Activated CD4-positive, alpha-beta T cell treated with anti-CD3 and anti-CD28 coated beads, Interleukin-2, amount 50 U/mL, for 24 hours (primary cell): ENCODE measurements at places on chromosomes 1 and 21.

DNA sequence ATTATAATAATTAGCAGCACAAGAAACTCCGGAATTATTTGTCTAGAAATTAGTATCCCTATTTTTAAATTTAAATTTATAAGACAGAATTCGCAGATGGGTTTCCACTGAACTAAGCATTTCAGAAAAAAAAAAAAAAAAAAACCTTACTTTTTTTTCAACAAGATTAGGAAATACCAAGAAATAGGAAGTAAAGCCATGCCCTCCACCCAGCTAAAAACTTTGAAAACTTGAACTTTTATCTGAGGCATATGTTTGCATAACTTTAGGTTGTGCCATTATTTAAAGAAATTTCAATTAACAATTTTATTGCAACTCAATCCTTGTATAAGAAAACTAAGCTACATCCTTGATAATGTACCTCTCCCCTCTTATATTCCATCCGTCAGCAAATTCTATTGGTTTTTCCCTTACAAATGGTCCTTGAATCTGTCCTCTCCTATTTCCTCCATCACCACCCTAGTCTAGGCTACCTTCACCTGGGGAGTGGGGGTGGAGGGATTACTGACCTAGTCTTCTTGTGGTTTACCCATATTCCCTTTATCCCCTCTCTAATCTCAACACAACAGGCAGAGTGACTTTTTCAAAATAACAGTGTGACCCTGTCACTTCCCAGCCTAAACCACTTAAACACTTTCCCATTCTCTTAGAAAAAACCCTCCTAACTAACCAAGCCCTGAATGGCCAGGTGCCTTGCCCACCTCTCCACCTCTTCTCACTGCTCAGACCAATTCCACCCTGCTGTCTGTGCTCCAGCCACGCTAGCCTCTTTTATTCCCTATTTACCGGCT is 1.4 kb upstream of the EVI5 start:
- no peak for DNase-seq

DNA sequence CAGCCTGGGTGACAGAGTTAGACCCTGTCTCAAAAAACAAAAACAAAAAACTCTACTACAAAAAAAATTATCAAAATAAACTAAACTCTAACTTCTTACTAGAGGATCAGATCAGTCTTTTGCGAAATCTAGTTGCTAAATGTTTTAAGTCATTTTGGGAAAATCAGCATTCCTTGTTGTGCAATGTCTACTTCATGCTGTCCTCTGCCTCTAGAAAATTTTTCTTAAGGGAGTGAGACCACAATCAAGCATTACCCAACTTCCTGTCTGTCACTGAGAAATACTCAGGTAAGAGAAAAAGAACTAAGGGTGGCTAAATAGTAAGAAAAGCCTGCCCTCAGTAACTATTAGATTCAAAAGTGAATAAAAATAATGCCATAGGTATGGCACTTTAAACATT is 67.2 kb upstream of the FOXD3 start:
- no peak for DNase-seq

DNA sequence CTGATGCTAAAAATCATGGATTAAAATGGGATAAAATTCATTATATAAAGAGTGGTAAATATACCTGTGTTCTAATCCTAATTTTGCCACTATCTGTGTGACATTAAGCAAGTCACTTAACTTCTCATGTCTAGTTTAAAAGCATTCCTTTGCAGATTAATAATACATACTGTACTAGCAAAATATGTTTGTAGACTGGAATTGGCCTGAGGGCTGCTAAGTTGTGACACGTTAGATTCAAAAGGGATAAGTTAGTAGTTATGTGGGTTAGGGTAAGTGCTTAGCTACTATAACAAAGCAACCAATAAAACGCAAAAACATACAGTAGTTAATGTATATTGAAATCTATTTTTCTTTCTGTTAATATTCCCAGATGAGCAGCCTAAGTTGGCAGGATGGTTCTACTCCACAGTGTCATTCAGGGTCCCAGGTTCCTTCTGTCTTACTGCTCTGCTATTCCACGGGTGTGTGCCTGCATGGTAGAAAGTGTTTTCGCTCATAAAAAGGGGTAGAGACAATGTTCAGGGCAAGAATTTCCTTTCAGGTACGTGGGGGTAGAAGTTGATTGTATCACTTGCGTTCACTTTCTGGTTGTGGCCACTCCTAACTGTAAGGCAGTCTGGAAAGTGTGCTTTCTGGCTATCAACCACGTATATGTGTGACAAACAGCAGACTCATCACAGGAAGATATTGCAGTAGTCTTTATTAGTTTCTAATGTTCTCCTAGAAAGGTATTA is 239.8 kb downstream of the NFIA start:
- DNase-seq, result no peak

DNA sequence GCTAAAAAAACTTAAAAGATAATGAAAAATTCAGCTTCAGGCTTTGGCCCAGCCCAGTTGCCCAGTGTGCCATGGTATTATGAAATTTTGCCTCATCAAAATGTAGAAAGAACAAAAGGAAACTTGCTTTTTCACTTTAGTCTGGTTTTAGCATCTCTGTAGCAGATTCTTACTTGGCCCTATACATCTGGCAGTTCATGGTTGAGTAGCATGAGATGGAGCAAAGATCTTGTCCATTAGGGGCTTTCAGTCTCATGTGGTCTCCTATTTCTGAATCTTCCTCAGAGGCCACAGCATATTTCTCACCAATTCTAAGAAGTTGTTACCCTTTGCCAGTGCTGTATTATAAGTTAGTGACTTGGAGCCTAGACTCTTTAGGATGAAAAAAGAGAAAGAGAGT is 58.5 kb downstream of the ATP2B4 start:
- DNase-seq, result no peak

DNA sequence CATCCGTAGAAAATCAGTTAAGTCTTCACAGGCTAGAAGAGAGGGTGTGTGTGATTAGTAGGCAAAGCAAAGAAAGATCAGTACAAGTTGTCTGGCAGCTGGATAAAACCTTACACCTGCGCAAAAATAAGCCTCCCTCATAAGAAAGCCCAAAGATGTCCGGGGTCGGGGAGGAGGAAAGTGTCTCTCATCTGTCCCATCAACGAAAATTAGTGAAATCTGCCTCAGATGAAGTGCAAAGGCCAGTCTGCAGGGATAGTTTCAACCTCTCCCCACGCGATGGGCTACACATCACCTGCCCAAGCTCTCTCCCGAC is 333.9 kb downstream of the SRGAP2C start:
- no peak for DNase-seq

- no peak for DNase-seq
Observed at GRCh38 chr1:68129536-68130250, 79.3 kb upstream of the DIRAS3 start.

DNA sequence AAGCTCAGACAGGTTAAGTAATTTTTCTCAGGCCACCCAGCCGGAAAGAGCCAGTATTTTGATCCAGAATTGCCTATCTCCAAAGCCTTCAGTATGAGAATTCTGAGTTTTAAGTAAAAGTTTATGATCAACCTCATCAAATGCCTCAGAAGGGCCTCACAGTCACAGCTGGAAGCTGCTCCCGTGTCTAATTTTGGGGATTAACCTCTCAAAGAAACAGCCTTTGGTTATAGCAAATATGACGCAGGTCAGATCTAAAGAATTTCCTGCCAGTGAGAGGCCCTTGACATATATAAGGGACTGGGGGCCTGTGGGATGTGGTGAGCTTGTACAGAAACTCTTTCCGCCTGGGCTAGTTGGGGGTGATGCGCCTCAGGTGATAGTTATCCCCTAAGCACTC is 2.3 kb downstream of the EXTL1 start:
- DNase-seq, result no peak

DNA sequence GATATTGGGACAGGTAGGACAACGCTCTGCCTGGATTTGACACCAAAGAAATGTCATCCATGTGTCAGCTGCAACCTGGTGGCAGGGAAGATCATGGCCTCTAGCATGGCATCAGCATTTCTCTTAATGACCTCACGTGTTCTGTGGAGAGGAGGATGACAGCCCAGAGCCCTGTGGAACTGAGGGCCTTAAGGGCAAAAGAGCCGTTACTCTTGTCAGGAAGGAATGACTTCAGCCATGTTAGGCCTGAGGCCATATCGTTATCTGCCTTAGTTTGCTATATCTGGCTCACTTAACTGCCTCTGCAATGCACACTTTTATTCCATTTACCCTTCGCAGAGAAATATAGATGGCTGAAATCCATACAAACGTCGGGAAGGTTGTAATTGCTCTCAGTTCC is 83.2 kb upstream of the PBX1 start:
- DNase-seq, result no peak

- no peak for DNase-seq
Observed at GRCh38 chr1:94667818-94668217, 126.3 kb upstream of the F3 start.

DNA sequence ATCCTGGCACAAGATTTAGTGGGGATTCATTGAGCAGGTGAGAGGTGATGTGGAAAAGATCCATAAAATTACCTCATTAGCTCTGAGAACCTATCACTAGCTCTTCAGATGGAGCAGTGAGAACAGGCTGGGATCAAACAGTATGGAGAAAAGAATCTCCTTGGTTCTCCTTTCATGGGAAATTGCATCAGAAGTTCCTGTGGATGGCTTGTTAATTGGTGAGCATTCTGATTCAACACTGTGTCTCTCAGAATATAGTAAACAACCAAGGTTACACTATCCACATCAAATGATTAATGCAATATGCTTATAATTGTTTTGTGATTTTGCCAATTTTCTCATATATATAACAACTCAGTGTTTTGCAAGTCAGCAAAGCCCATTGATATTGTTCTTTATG is 8.3 kb upstream of the CD55 start:
- DNase-seq, result no peak

DNA sequence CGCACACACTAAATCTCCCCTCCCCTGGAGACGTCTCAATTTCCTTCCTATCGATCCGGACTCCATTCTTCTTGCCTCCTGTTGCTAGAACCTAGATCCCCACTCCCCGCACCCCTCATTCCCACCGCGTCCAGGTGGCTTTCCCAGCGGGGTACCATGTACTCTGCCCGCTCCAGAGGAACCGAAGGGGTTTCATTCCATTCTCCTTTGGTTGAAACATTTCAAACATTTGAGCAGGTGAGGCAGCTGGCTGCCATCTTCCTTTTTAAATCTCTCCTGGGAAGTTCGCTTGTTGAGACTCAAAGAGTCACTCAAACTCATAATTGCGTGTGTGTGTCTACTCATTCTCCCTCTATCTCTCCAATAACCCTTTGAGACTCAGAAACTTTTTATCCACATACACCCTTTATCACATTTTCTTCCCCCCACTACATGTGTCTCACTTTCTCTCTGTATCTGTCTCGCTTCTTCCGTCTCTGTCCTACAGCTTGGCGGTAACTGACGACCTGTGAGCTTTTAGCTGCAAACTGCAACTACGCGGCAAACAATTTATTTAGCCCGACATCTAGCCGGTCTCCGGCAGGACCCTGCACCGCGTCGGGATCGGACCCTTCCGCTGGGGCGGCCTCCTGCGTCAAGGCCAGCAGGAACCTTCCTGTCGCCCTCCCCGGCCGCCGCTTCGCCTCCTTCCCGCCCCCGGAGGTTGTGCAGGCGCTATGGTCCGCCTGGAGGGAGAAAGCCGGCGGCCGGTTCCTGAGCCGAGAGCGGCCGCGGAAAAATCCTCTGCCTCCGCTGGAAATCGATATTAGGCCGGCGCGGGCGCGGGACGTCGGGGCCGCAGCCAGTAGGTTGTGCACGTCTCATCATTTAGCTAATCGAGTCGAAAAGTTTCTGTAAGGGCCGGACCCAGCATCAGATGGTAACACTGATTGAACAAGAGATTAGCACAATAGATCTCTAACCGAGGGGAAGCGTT is 3.0 kb upstream of the FOXD3 start:
- no peak for DNase-seq

DNA sequence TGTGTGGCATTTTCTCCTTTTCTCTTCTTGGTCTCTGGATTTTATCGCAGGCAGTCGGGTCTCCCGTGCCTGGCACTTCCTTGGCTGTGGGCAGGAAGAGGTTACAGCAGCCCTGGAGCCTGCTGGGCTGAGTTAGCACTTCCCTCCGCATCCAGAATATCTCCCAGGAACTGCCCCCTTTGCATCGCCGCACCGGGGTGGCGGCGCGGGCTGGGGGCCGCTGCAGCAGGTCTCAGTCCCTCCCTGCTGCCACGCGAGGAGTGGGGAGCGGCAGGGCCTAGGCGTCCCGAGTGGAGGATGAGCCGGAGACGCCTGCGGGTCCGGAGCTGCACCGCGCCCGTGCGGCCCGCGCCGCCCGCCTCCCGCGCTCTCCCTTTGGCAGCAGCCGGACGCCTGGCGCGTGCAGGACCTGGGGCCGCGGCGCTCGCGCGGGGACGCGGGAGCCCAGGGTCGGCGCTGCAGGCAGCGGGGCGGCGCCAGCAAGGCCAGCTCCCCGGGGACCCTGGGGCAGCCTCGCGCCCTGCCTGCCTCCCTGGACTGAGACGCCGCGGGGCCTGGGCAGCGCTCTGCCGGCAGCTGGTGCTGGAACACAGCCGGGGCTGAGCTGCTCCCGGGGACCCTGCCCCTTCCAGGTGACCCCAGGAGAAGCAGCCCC is 192.8 kb downstream of the PRDM2 start:
- DNase-seq, result no peak
